ENCODE measurements at places on chromosomes 4 and X.

- DNase-seq = no peak
Observed at GRCh38 chr4:142348613-142349021, 497.5 kb downstream of the INPP4B start.

DNA sequence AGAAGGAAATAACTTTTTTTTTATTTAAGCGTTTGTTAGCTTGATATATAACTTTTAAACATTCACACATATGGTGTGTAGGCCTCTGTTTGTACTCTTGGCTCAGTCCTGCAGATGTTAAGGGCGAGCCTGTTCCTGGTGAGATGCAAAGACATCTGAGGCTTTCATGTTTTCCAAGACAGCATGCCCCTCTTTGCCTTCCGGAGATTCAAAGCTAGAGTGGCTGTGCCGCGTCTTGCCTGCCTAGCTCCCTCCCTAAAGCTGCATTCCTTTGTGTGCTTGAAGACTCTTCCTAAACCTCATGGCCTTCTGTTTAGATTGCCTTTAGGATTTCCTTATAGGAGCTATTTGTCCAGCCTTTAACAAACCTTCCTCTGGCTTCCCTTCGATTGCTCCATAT is 67.1 kb downstream of the MID1IP1 start:
- no peak for DNase-seq

GRCh38 chr4:170522427-170522970 is 432.7 kb upstream of the AADAT start:
- no peak for DNase-seq

GRCh38 chr4:155966171-155966570 is 12.5 kb upstream of the CTSO start:
- no peak for DNase-seq

DNA sequence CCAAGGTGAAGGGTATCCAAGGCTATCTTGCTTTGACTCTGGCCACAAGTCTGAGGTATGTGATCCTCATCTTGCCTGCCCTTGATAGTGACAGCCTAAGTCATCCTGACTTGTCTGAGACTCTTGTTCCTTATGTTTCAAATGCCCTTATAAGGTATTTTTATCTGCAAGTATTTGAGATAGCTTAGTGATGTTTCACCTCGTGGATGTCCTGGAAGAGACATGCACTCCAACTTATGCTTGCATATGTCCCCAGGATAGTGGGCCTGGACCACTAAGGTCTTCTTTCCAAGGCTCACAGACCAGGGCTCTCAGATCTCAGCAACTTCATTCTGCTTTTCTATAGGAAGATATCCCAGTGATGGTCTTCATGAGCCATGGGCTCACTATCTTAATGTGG is 120.5 kb upstream of the WDR1 start:
- DNase-seq = no peak

Data from fibroblast of the conjunctiva (primary cell).